ENCODE measurements at places on chromosomes 12 and 14.

GRCh38 chr12:122004633-122005071 lies 17.0 kb upstream of the BCL7A start:
- DNase-seq = no peak

GRCh38 chr12:13347241-13348043 lies 150.9 kb downstream of the EMP1 start:
- DNase-seq = no peak

GRCh38 chr12:6059860-6060565 lies 64.5 kb downstream of the VWF start:
- no peak for DNase-seq

GRCh38 chr14:44449680-44450079 lies 57.4 kb downstream of the FSCB start:
- DNase-seq = no peak

GRCh38 chr12:92226071-92226661 lies 80.5 kb upstream of the BTG1 start:
- no peak for DNase-seq

- no peak for DNase-seq
Measured at GRCh38 chr12:14960548-14961465, 594 bp downstream of the ARHGDIB start.

- DNase-seq = no peak
Measured at GRCh38 chr14:50233166-50233950, 2.0 kb upstream of the SOS2 start.

- DNase-seq = no peak
Measured at GRCh38 chr14:36856095-36856878, 194.6 kb downstream of the PAX9 start.

- no peak for DNase-seq
Measured at GRCh38 chr12:100248886-100249285, 18.0 kb downstream of the DEPDC4 start.

- DNase-seq = no peak
Measured at GRCh38 chr12:120368789-120369602, at the start of gene MSI1. TSS of gene MSI1 (minus strand) at chr12:120369164. CDS start at chr12:120369091, 73 bp downstream.

DNA sequence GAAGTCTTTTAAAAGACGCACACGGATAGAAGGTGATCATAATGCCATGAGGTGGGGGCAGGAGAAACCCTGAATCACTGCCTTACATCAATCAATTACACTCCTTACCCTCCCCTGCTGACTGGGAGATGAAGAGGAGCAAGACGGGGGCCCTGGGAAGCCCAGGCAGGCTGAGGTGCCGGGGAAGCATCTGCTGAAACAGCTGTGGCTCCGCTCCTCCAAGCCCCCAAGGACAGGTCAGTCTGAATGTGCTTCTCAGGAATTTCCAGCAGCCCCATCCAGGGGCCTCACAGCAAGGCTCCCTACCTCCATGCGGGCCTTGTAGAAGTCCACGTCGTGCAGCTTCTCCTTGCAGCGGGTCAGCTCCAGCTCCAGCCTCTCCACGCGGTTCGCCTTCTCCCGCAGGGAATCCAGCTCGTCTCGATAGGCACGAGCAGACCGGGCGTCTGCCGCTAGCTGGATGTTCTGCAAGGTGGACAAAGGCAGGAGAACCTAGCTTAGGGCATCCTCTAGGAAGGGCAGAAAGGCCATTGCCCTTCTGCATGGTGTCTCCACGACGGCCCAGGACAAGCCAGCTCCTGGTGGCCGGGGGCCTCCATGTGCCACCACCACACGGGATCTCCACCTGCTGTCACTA lies 79.8 kb downstream of the CCDC88C start:
- no peak for DNase-seq

DNA sequence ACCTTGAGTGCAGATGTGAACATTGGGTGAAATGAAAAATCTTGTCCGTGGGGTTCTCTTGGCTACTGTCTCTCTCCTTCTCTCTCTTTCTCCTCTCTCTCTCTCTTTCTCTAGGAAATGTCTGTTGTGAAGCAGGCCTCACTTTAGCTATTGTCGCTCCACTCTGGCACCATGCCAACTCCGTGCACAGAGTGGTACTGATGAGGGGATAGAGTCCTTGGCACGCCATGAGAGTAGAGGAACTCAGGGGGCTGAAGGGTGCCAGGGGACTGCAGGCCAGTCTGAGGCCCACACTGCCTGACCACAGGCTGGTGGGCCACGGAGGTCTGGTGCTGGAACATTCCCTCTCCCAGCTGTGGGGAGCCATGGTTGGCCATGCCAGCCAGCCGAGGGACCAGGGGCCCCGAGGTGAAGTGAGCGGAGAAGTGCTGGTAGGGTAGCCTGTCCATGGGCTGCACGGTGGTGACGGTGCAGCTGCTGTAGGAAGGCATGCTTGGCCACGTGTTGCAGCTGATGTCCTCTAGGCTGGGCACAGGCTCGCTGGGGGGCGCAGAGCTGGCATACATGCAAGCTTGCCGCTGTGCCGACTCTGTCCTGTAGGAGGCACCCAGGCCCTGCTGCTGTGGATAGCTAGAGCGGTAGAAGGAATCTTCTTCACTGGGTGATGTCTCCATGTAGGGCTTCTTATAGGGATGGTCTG lies 50.4 kb downstream of the TBX5 start:
- DNase-seq = no peak

GRCh38 chr12:131555197-131555846 lies 155.6 kb upstream of the SFSWAP start:
- no peak for DNase-seq

- no peak for DNase-seq
Measured at GRCh38 chr12:109608270-109608669, 34.7 kb downstream of the MVK start.

- no peak for DNase-seq
Measured at GRCh38 chr12:92485351-92486348, 217.1 kb upstream of the PLEKHG7 start.

- DNase-seq = no peak
Measured at GRCh38 chr12:121769297-121769830, 24.1 kb downstream of the RHOF start.

GRCh38 chr12:47808574-47809365 lies 10.9 kb downstream of the HDAC7 start:
- no peak for DNase-seq

GRCh38 chr14:63182968-63183367 lies 21.3 kb upstream of the RHOJ start:
- no peak for DNase-seq

GRCh38 chr12:88615490-88615889 lies 35.2 kb upstream of the KITLG start:
- DNase-seq = no peak

DNA sequence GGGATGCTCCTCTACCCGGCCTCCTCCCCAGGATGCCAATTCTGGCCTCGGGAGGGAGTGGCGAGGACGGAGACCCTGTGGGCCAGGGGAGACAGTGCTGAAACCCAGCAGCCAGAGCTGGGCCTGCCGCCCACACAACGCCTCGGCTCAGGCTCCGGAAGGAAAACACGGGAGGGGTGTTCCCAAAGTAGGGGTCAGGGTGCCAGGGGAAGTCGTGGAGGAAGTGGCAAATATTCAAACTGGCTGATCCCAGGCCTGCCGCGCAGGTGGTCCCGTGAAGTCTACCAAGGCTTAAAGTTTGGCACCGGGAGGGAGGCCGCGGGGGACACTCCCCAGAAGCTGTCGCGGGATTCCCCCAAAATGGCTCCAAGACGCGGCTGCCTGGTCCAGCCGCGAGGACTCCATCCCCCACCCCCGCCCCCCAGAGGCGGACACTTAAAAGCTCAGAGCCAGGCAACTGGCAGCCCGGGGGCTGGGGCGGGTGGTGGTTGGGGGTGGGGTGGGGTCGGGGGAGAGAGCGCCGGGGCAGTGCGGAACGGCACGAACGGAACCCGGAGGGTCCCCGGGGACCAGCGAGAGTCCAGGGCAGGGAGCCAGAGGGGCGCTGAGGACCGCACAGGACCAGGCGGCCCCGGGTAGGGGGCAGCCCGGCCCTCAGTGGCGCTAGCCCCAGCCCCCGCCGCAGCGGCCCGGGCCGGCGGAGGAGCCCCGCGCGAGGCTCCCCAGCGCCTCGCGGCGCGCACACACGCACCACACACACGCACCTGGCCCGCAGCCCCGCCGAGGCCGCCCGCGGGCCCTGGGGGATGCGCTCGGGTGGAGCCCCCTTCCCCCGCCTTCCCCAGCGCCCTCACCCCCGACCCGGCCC lies 20.0 kb downstream of the BEGAIN start:
- DNase-seq = no peak

- no peak for DNase-seq
Measured at GRCh38 chr14:74934476-74935359, 11.7 kb upstream of the RPS6KL1 start.

All from esophagus squamous epithelium (tissue), 5 donors.